ENCODE measurements at places on chromosomes 4 and X. TPM values are rescaled to one million over a fixed set of nuclear protein-coding genes. Genes with fewer than 3 reads are reported as not detected.

Gene LPAR4
- total RNA-seq: 0.98 TPM

Gene HGFAC
- 0.59 TPM for total RNA-seq

Gene TMA16
- 30.1 TPM for total RNA-seq

Gene DMP1
- not detected for total RNA-seq

Gene SCFD2
- total RNA-seq: 25.0 TPM

Gene TRIML2
- total RNA-seq: not detected

Gene ZNF630
- 2.2 TPM for total RNA-seq

Gene NCBP2L
- total RNA-seq: not detected

Gene GAGE1
- not detected for total RNA-seq

Gene NKX6-1
- not detected for total RNA-seq

- no peaks in the 10 kb centered on the region for H3K4me1 ChIP-seq
- DNase-seq: no peak
- no peak overlapping the region for H3K4me3 ChIP-seq
- no peaks in the 10 kb centered on the region for H3K36me3 ChIP-seq
These were observed 51.8 kb upstream of the CBLL2 start for GRCh38 chrX:22220941-22221340.

- H3K27ac ChIP-seq: no peak overlapping the region
- H3K27me3 ChIP-seq: no peaks in the 10 kb centered on the region
- no peaks in the 10 kb centered on the region for H3K36me3 ChIP-seq
- no peak overlapping the region for H3K4me3 ChIP-seq
- no peak for DNase-seq
- H3K4me1 ChIP-seq: no peaks in the 10 kb centered on the region
These were observed 27.1 kb downstream of the AWAT2 start for GRCh38 chrX:70022616-70023015.

DNA sequence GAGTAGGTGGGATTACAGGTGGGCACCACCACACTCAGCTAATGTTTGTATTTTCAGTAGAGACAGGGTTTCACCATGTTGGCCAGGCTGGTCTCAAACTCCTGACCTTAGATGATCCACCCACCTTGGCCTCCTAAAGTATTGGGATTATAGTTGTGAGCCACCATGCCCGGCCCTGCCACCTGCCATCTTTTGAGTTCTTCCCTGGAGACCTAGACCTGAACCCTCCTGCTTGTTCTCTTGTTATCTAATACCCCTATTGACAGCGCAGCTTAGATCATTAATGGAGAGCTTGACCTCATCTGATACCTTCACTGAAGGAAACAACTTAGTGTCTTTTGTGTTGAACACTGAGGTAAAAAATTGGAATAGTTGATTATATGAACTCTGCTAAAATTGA is 53.6 kb downstream of the HTT start:
- no peak for DNase-seq
- H3K27me3 ChIP-seq: no peaks in the 10 kb centered on the region
- peaks cover 10% of the 10 kb centered on the region for H3K36me3 ChIP-seq
- no peak overlapping the region for H3K27ac ChIP-seq
- H3K4me1 ChIP-seq: no peaks in the 10 kb centered on the region

GRCh38 chr4:53676402-53676871 is 85.2 kb upstream of the LNX1 start:
- H3K27me3 ChIP-seq: no peaks in the 10 kb centered on the region
- no peak overlapping the region for H3K4me3 ChIP-seq
- H3K36me3 ChIP-seq: no peaks in the 10 kb centered on the region
- DNase-seq: no peak
- no peaks in the 10 kb centered on the region for H3K4me1 ChIP-seq

- H3K36me3 ChIP-seq: no peaks in the 10 kb centered on the region
- peaks cover 3% of the 10 kb centered on the region for H3K4me1 ChIP-seq
- no peak overlapping the region for H3K4me3 ChIP-seq
- no peaks in the 10 kb centered on the region for H3K27me3 ChIP-seq
- H3K27ac ChIP-seq: peak overlapping the region; percentile 21
These were observed 18.5 kb upstream of the CXCL8 start for GRCh38 chr4:73721909-73722308.

DNA sequence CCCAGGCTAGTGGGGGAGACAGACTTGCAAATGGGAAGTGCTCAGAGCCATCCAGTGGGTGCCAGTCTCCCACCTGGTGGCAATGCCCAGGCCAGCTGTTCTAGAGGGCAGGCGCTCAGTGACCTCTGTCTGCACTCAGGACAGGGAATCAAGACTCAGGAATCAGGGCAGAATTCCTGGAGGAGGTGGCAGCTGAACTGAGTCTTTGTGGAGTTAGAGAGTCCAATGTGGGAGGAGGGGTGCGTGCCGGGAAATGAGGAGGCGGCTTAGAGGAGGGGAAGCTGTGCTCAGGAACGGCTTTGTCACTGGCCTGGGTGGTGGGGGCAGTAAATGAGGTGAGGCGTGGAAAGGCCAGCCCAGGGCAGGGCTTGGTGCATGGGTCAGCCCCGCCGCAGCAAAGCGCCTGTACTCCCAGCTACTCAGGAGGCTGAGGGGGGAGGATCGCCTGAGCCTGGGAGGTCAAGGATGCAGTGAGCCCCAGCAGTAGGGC is 31.3 kb upstream of the SORCS2 start:
- no peak overlapping the region for H3K4me3 ChIP-seq
- H3K36me3 ChIP-seq: no peaks in the 10 kb centered on the region
- peaks cover under 1% of the 10 kb centered on the region for H3K4me1 ChIP-seq
- no peaks in the 10 kb centered on the region for H3K27me3 ChIP-seq
- H3K27ac ChIP-seq: no peak overlapping the region

DNA sequence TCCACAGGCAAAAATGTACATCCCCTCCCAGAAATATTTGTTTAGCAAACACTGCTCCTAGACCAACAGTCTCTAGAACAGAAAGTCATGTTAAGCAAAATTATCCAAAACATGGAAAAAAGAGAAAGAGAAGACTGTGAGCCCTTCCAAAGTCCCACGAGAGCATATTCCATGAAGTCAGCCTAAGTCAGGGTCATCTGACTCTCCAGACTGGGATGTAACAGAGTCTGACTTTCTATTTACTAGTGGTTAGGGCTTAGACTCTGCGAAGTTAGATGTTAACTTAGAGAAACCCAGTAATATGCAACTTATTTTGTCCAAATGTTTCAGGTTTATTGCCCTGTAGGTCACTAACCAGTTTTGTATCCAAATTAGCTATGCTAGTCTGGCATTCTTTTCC is 102.3 kb downstream of the MID1 start:
- no peaks in the 10 kb centered on the region for H3K36me3 ChIP-seq
- H3K27me3 ChIP-seq: peaks cover 7% of the 10 kb centered on the region
- H3K27ac ChIP-seq: no peak overlapping the region

DNA sequence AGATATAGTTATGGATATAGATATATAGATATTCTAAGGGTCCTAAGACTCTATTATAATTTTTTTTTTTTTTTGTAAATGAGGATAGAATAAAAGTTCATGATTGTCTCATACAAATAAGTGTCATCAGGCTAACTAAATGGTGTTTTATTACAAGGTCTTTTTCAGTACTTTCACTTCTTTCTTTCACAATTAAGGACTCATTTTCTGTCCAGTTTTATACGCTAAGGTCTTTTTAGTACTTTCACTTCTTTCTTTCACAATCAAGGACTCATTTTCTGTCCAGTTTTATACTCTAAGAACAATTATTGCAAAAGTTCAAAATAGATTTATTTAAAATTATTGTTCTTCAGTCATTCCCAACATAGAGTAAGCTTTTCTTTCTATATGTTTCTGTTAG is 32.7 kb downstream of the RUFY3 start:
- no peaks in the 10 kb centered on the region for H3K27me3 ChIP-seq
- H3K36me3 ChIP-seq: no peaks in the 10 kb centered on the region
- H3K27ac ChIP-seq: no peak overlapping the region

- H3K27ac ChIP-seq: no peak overlapping the region
- no peak for DNase-seq
- no peaks in the 10 kb centered on the region for H3K36me3 ChIP-seq
- H3K27me3 ChIP-seq: no peaks in the 10 kb centered on the region
- H3K4me3 ChIP-seq: no peak overlapping the region
- H3K4me1 ChIP-seq: no peaks in the 10 kb centered on the region
These were observed 177.9 kb upstream of the IL15 start for GRCh38 chr4:141458501-141458900.

GRCh38 chrX:111103246-111103645 is 7.3 kb downstream of the PAK3 start:
- H3K4me1 ChIP-seq: no peaks in the 10 kb centered on the region
- H3K36me3 ChIP-seq: no peaks in the 10 kb centered on the region

DNA sequence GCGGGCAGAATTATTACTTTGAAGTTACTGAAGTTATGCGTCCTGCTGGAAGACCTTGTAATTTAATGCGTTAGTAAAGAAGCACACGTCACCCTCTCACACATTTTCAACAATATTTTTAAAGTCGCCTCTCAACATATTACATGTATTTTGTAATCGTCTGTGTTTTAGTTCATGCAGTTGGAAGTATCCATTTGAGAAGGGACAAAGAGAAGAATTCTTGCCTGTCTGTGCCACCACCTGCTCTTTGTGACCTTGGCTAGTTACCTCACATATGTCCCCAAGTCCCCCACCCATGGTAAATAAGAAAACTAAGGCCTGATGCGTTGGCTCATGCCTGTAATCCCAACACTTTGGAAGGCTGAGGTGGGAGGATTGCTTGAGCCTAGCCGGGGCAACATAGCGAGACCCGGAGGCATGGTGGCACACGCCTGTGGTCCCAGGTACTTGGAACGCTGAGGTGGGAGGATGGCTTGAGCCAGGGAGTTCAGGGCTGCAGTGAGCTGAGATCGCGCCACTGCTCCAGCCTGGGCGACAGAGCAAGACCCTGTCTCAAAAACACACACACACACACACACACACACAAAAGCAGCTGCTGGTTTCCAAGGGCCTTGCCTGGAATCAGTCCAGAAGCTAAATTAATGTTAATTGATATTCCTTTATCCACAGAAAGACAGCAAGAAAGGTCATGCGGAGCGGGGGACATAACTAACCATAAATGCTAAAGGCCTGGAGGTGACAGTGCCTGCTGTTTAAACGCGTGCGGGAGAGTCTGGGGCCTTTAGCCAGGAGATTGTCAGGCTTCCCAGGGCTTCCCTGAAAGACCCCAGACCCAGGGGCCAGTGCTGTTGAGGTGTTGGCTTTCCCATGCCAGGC is 811 bp downstream of the TMEM187 start:
- no peaks in the 10 kb centered on the region for H3K36me3 ChIP-seq
- no peaks in the 10 kb centered on the region for H3K27me3 ChIP-seq
- H3K4me3 ChIP-seq: peak overlapping the region; percentile 73
- H3K27ac ChIP-seq: peak overlapping the region; percentile 99
- H3K4me1 ChIP-seq: peaks cover 8% of the 10 kb centered on the region

DNA sequence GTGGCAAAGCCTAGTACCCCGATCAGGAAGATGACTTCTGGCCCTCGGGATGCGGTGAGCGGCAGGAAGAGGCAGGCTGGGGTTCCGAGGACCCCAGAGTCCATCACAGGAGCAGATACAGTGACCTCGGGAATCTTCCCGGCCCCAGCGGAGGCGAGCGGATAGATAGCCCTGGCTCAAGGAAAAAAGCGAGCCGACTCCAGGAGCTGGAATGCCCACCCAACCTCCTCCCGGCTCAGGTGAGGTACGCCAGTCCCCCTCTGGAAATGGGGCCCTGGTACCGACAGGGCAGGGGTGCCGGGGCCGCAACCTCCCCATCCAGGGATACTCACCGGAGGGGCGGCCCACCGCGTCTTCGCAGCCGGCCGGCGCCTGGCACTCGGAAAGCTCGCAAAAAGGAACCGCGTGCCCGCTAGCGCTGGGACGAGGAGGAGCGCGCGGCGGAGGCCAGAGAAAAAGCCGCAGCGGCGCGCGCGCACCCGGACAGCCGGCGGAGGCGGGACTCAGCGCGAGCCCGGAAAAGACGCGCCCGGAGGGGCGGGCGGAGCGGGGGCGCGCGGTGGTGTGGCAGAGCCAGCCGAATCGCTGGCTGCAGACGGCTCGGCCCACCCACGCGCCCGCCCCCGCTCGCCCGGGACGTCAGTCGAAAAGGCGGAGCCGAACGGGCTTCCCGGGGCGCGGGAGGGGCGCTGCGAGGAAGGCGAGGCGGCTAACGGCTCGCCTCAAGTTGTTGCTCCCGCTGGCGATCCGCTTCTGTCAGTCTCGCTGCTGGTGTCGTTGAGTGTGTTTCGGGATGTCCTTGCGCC is at the start of gene ACSL4:
ACSL4 (minus strand) TSS at position 451 of the 806 bp plus-strand sequence. CDS start 49,894 bp downstream, outside the sequence.
- DNase-seq: peak; percentile 53
- no peaks in the 10 kb centered on the region for H3K4me1 ChIP-seq
- H3K27me3 ChIP-seq: no peaks in the 10 kb centered on the region
- peak within 1 kb of the TSS; percentile 69 for H3K4me3 ChIP-seq

- no peak overlapping the region for H3K4me3 ChIP-seq
- no peaks in the 10 kb centered on the region for H3K4me1 ChIP-seq
- no peaks in the 10 kb centered on the region for H3K27me3 ChIP-seq
- no peak overlapping the region for H3K27ac ChIP-seq
- no peaks in the 10 kb centered on the region for H3K36me3 ChIP-seq
These were observed 181.3 kb downstream of the VEGFC start for GRCh38 chr4:176611381-176611780.

DNA sequence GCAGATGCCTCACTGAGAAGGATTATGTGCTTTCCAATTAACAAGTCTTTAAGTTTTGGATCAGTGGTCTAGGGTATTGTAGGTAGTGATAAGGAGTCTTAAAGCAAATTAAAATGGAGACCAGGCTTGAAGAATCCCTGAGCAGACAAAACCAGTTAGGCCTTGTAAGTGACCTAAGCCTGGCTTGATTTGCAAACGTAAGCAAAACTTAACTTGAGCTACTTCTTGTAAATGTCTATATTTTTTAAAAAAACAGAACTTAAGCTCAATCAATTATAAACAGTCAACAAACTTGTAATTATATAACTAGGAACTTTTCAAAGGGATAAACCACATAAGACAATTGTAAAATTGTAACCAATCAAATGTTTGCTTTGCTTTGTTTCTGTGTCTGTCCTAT is 72.7 kb upstream of the NALF2 start:
- H3K27me3 ChIP-seq: peaks cover 38% of the 10 kb centered on the region
- no peaks in the 10 kb centered on the region for H3K36me3 ChIP-seq
- no peak overlapping the region for H3K27ac ChIP-seq
- H3K4me3 ChIP-seq: no peak overlapping the region
- H3K4me1 ChIP-seq: no peaks in the 10 kb centered on the region

DNA sequence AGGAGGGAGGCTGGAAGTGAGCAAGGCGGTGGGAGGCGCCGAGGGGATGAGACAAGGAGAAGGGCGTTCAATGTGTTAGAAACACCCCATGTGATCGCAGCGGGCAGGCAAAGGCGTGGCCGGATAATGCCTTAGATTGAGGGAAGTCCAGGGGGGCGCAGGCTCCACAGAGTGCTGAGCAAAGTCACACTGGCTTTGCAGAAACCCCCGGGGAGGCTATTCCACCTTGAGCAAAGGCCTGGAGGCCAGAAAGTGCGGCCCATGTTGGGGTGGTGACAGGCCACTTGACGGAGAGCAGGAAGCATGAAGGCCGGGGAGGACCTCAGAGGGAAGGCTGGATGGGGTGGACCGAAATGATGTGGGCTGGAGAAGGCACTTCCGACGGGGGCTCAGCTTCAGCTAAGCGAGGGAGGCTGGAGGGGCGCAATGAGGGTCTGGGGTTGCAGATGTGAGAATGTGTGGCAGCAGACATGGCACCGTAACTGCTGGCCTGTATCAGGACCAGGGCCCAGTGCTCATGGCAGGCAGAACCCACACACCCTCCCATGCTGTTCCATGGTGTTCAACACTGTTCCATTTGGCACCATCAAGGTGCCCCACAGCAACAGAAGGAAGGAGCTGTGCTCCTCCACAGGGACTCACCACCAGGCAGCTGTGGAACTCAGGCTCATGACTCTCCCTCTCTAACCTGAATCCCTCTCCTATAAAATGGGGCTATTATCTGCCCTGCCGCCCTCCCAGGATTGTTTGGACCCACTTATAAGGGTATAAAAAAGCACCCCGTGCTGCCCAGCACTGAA is 50.3 kb downstream of the HMX1 start:
- no peaks in the 10 kb centered on the region for H3K36me3 ChIP-seq
- no peaks in the 10 kb centered on the region for H3K4me1 ChIP-seq
- H3K4me3 ChIP-seq: no peak overlapping the region
- H3K27me3 ChIP-seq: peaks cover 36% of the 10 kb centered on the region
- H3K27ac ChIP-seq: no peak overlapping the region

GRCh38 chr4:5165420-5166369 is 114.4 kb downstream of the STK32B start:
- no peaks in the 10 kb centered on the region for H3K4me1 ChIP-seq
- no peak overlapping the region for H3K4me3 ChIP-seq
- H3K36me3 ChIP-seq: no peaks in the 10 kb centered on the region
- H3K27me3 ChIP-seq: no peaks in the 10 kb centered on the region
